ENCODE measurements at places on chromosomes 2 and 18.

GRCh38 chr18:79211844-79212243 is 142.7 kb downstream of the ATP9B start:
- DNase-seq = no peak

DNA sequence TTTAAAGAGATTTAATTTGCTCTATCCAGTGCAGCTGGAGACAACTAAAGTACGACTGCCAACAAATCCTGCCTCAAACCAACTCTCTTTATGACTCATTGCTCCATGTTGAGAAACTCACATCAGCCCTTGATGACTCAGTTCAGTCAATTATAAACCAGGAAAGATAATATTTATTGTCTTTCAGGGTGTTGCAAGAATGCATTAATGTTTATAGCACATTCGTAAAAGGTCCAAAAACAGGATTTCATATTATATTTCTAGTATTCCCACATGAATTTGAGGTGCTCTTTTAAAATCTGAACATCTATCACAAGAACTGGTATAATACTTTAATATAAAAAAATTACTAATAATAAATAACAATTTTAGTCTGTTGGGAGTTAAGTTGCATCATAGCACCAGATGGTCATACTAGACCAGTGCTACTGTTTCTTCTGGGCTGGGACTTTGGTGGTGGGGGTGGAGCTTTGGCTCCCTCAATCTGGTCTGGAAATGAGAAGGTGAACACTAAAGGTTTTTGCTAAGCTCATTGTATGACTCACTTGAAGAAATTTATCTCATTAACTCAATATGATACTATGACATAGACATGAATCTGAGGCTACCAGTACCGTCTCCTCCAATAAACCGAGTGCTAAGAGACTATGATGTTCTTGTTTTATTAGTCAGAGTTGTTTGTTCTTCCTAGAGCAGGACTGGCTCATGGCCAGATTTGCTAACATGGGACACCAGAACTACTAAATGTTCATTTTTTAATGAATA is 26.6 kb upstream of the MAP3K20 start:
- peak; percentile 4 for DNase-seq

- DNase-seq = no peak
Observed at GRCh38 chr2:165593081-165593480, 123.6 kb downstream of the CSRNP3 start.

GRCh38 chr2:128490321-128490720 is 171.7 kb upstream of the HS6ST1 start:
- DNase-seq = no peak

DNA sequence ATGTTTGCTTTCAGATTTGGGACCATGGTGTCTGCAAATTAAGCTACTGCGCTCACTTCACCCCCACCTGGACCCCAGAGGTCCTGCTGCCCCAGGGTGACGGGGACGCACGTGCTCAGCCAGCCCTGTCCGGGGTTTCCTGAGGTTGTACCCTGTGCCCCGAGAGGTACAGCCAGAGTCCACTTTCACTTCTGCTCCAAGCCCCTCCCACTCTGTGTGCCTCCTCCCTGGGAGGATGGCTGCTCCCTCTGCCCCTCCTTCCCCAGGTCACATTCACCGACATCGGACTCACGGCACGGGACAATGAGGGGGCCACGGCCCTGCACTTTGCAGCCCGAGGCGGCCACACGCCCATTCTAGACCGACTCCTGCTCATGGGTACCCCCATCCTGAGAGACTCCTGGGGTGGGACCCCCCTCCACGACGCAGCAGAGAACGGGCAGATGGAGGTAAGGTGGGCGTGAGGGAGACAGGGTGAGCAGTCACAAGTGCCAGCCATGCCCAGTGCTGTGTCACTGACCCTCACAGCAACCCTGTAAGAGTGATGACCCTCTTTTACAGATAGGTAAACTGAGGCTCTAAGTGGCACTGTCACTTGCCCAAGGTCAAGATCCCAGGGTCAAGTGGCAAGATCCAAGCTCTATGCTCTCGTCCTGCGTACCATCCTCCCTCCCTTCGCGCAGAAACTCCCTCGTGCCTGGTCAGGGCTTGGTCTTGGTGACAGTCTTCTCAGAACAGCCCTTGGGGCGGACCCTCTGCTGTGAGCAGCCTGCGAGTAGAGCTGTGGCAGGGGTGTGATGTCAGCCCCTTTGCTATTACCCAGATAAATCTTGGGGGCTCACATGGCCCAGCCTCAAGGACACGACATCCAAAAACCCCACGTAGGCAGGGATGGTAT is 7.6 kb downstream of the ESPNL start:
- no peak for DNase-seq

DNA sequence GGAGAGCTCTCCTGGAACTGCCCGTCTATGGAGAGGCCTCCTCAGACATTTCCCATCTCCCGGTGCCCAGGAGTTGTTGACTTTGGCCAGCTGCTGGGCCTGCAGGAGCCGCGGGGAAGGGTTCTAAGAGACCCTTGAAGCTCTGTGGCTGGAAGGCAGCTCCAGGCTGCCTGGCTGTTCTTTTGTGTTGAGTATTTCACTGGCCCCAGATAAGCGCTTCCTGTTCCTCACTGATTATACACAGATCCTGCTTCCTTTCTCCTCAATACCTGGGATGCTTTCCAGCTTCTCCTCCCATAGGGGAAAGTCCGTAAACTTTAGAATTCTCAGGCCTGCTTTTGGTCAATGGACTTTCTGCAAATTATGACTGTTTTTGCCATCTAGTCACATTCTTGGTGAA is 57.8 kb downstream of the TGOLN2 start:
- no peak for DNase-seq

GRCh38 chr2:65922030-65922429 is 489.6 kb upstream of the SPRED2 start:
- no peak for DNase-seq

DNA sequence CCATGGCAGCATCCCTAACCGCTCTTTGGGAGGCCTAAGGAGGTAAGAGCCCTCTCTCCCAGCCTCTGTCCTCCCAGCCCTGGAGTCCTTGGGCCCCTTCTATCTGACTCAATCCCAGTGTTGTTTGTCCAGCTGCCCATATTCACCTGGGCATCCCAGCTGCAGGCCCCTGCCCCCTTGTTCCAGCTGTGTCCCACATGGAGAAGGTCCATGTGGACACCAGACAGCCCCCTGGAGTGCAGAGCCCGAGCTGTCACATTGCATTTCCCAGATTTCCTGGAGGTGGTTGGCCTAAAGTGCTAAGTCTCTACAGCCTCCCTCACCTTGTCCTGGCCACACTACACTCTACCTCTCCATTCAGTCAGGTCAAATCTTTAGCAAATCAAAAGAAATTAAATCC is 42.5 kb downstream of the PSD4 start:
- no peak for DNase-seq
